ENCODE measurements at places on chromosomes 6 and 20.

DNA sequence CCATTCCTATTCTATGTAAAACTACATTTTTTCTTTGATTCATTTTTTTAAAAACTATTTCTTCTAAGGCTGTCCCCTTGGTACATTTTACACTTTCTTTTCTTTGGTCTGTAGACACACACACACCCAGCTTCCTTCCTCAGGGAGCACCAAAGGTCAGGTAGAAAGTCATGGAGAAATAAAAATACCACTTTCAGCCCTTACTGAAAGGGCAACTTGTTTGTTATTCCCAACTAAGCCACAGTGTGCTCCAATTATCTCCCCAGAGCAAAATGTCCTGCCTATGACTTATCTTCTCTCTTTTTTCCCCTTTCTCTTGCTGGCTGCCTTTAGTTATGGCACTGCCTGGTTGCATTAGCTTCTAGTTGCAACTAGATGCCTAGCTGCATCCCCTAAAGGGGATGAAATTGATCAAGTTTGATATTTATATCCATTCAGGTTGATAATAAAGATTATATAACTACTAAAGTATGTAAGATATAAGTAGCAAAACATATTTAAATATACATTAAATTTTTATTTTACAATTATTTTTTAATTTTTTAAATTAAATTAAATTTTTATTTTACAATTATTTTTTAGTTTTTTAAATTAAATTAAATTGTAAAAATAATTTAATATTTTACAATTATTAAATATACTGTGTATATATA is 21.6 kb upstream of the LRRC1 start:
- H3K27me3 ChIP-seq: no peaks in the 10 kb centered on the region
- H3K36me3 ChIP-seq: peaks cover 17% of the 10 kb centered on the region
- no peak overlapping the region for H3K27ac ChIP-seq
- no peak for DNase-seq
- peaks cover 11% of the 10 kb centered on the region for H3K4me1 ChIP-seq

- no peak overlapping the region for H3K27ac ChIP-seq
- H3K36me3 ChIP-seq: peaks cover 36% of the 10 kb centered on the region
- DNase-seq: no peak
- H3K4me1 ChIP-seq: peaks cover 3% of the 10 kb centered on the region
Observed at GRCh38 chr6:160031442-160031841, 62.6 kb downstream of the IGF2R start.

DNA sequence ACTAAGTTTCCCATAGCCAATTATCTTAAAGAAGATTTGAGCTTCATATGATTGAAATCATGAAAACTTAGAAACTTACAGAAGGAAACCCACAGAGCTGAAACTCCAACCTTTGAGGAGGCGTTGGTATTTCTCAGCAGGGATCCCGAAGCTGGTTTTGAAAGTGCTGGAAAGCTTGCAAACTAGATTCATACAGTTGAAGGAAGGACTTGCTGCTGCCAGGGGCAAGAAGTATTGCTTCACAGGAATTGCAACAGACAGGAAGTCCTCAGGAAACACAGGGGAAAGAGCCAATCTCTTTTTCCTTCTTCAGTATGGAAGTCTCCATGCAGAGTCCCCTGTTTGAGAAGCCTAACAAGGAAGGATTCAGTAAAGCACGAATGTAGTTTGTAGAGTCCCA is 419.7 kb downstream of the CD109 start:
- no peak overlapping the region for H3K27ac ChIP-seq
- DNase-seq: no peak
- H3K36me3 ChIP-seq: no peaks in the 10 kb centered on the region
- no peak overlapping the region for H3K4me3 ChIP-seq

DNA sequence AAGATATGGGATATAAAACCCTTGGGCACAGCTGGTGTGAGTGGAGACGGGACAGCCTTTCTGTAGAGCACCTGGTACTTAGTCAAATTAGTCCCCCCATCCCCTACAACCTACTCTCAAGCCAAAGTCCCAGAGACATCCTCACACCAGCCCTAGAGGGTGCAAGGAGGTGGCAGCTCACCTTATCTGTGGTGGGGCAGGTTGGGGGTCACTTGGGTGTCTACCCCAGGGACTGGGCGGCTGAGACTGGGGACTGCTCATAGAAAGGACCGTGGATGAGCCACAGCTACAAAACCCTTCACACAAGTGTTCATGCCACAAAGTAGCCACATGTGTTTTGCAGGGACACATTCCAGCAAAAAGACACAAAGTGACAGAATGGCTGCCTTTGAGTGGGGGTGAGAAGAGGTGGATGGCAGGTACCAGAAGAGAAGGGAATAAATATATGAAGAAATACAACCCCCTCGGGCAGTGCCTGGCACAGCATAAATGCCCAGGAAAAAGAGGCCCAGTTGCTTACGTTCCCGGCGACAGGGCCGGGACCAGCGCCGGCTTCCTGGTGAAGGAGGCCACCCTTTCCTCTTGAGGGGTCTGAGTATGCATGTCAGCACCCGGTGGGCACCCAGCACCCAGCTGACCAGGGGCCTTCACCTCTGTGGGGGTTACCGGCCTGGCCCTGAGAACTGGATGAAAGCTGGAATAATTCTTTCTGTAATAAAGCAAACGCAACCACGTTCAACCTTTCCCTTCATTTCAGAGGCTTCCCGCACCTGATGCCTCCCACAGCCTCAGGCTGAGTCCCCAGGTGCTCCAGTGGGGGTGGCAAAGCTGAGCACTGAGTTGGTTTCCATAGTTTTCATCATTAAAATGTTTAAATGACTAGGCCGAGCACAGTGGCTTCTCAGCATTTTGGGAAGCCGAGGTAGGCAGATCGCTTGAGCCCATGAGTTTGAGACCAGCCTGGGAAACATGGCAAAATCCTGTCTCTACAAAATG is 14.4 kb upstream of the CEBPB start:
- peaks cover 1% of the 10 kb centered on the region for H3K36me3 ChIP-seq
- no peaks in the 10 kb centered on the region for H3K27me3 ChIP-seq
- no peak overlapping the region for H3K27ac ChIP-seq
- no peak overlapping the region for H3K4me3 ChIP-seq

- no peak overlapping the region for H3K4me3 ChIP-seq
- H3K4me1 ChIP-seq: peaks cover 10% of the 10 kb centered on the region
- no peak for DNase-seq
Observed at GRCh38 chr6:158770533-158771330, 48.4 kb downstream of the EZR start.

GRCh38 chr6:125315548-125315947 is 13.8 kb upstream of the HDDC2 start:
- peaks cover 4% of the 10 kb centered on the region for H3K4me1 ChIP-seq
- no peaks in the 10 kb centered on the region for H3K27me3 ChIP-seq
- H3K27ac ChIP-seq: no peak overlapping the region

- no peaks in the 10 kb centered on the region for H3K4me1 ChIP-seq
- no peak overlapping the region for H3K4me3 ChIP-seq
- no peaks in the 10 kb centered on the region for H3K27me3 ChIP-seq
- H3K36me3 ChIP-seq: peaks cover 21% of the 10 kb centered on the region
- no peak overlapping the region for H3K27ac ChIP-seq
Observed at GRCh38 chr6:43189776-43190304, 7.8 kb downstream of the CUL9 start.

DNA sequence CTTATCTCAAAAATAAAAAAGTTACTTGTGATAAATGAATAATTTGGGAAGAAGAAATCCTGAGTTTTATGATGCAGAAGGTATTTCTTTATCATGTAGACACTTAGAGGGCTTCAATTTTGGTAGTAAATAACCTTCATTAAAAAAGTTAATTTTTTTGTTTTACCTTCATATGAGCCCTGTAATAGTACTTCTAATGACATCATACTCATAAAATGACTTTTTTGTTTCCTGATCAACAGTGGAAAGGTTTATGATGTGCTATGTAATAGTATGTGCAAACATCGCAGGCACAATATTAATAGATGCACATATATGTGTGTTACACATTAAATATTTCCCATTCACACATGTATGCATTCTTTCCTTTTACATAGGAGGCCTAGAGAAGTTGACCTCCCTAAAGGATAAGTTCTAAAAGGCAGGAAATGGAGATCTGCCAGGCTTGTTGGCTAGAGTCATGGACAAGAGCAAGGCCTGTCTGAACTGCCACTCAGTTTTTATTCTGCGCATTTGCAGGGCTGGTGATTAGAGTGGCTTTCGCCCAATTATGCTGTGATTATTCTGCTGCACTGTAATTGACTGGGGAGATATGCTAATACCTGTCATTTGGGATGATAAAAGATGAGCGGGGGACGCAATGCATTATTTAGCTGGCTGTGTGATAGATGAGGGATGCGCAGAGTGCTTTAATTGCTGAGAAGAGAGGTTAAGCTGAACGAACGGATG is 272.6 kb downstream of the TMEM242 start:
- peak overlapping the region; percentile 6 for H3K27ac ChIP-seq
- H3K36me3 ChIP-seq: peaks cover 6% of the 10 kb centered on the region
- no peak overlapping the region for H3K4me3 ChIP-seq
- peaks cover 9% of the 10 kb centered on the region for H3K4me1 ChIP-seq
- H3K27me3 ChIP-seq: no peaks in the 10 kb centered on the region

GRCh38 chr6:84764332-84765049 is at the start of gene TBX18:
Gene TBX18 (minus strand): TSS chr6:84764598. CDS start chr6:84764181, 417 bp downstream.
- H3K27ac ChIP-seq: peak within 1 kb of the TSS; percentile 93
- peak; percentile 81 for DNase-seq
- H3K4me1 ChIP-seq: peaks cover 9% of the 10 kb centered on the region
- no peaks in the 10 kb centered on the region for H3K36me3 ChIP-seq
- H3K4me3 ChIP-seq: peak within 1 kb of the TSS; percentile 84
- peaks cover 88% of the 10 kb centered on the region for H3K27me3 ChIP-seq

DNA sequence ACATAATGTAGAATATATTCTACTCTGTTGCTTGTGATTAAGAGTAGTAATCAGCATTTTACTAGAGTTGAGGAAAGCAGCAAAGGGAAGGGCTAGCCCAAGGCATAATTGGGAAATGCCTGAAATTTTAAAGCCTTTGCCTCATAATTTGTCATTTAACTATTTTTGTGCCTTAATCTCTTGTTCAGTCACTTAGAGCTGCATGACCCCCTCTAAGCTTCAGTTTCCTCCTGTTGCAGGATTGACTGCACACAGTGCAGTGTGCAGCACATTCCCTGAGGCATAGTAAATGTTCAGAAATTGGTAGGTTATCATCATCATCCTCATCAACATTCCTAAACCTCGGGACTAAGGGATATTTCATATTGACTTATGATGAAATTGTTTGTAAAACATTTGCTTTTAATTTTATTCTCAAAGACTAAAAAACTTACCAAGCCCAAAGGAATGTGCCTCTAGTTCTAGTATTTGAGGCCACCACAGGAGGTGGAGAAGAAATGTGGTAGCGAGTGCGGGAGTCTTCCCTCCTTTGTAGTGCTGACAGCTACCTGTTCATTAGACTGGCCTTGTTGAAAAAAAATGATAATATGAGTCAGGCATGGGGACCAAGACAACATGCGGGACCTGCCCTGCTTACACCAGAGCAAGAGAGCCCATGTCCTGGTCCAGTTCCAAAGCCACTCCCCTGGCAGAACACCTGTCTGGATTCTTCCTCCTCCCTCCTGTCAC is 14.8 kb upstream of the TENT5A start:
- peaks cover 30% of the 10 kb centered on the region for H3K4me1 ChIP-seq
- no peaks in the 10 kb centered on the region for H3K36me3 ChIP-seq
- DNase-seq: no peak
- no peak overlapping the region for H3K4me3 ChIP-seq

- H3K36me3 ChIP-seq: peaks cover 2% of the 10 kb centered on the region
- peaks cover 25% of the 10 kb centered on the region for H3K27me3 ChIP-seq
- no peak overlapping the region for H3K4me3 ChIP-seq
Observed at GRCh38 chr20:20829681-20830080, 117.2 kb upstream of the RALGAPA2 start.

GRCh38 chr20:36613974-36614373 is 8.4 kb downstream of the RAB5IF start:
- no peak for DNase-seq
- no peak overlapping the region for H3K4me3 ChIP-seq
- H3K27me3 ChIP-seq: no peaks in the 10 kb centered on the region
- no peak overlapping the region for H3K27ac ChIP-seq
- no peaks in the 10 kb centered on the region for H3K4me1 ChIP-seq

GRCh38 chr6:155314092-155314772 is at the start of gene TFB1M:
Gene TFB1M (minus strand): TSS chr6:155314484. CDS start chr6:155314428, 56 bp downstream.
- H3K4me1 ChIP-seq: peaks cover 13% of the 10 kb centered on the region
- peaks cover 11% of the 10 kb centered on the region for H3K36me3 ChIP-seq

- H3K4me1 ChIP-seq: peaks cover 5% of the 10 kb centered on the region
- H3K27me3 ChIP-seq: peaks cover 12% of the 10 kb centered on the region
- H3K27ac ChIP-seq: no peak overlapping the region
- no peak overlapping the region for H3K4me3 ChIP-seq
- no peaks in the 10 kb centered on the region for H3K36me3 ChIP-seq
Observed at GRCh38 chr6:7088076-7088742, 19.6 kb upstream of the RREB1 start.

- no peak overlapping the region for H3K27ac ChIP-seq
- H3K4me3 ChIP-seq: no peak overlapping the region
- DNase-seq: no peak
- no peaks in the 10 kb centered on the region for H3K36me3 ChIP-seq
- H3K4me1 ChIP-seq: no peaks in the 10 kb centered on the region
- no peaks in the 10 kb centered on the region for H3K27me3 ChIP-seq
Observed at GRCh38 chr6:86535100-86535499, 402.2 kb upstream of the HTR1E start.

- H3K27me3 ChIP-seq: peaks cover 13% of the 10 kb centered on the region
- no peak overlapping the region for H3K27ac ChIP-seq
- no peak overlapping the region for H3K4me3 ChIP-seq
- DNase-seq: peak; percentile 17
- H3K4me1 ChIP-seq: peaks cover 5% of the 10 kb centered on the region
Observed at GRCh38 chr6:73134588-73134987, 90.7 kb downstream of the KHDC1L start.

DNA sequence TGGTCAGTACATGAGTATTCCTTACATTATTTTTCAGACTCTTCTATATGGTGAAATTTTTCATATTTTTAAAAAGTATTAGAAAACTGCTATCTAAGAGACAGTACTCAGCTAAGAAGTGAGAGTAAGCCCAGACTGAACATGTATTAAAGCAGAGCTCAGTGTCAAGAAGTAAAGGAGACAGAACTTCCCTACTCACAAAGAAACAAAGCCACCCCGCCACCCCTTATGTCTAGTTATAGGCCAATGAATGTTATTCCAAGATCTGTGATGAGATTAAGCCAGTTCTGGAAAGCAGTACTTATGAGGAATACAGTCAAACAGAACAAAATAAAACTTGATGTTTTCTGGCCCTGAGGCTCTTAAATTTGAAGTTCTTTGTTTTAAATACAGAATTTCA is 114.5 kb downstream of the RNGTT start:
- DNase-seq: no peak
- no peak overlapping the region for H3K27ac ChIP-seq
- peaks cover 9% of the 10 kb centered on the region for H3K4me1 ChIP-seq
- no peaks in the 10 kb centered on the region for H3K27me3 ChIP-seq
- no peak overlapping the region for H3K4me3 ChIP-seq

- DNase-seq: no peak
- peaks cover 6% of the 10 kb centered on the region for H3K4me1 ChIP-seq
- H3K36me3 ChIP-seq: no peaks in the 10 kb centered on the region
- H3K27ac ChIP-seq: no peak within 1 kb of the TSS
- H3K27me3 ChIP-seq: peaks cover 72% of the 10 kb centered on the region
Observed at GRCh38 chr20:31967830-31968249, at the start of gene XKR7. Gene XKR7 (plus strand): TSS chr20:31968151. CDS start chr20:31968176, 25 bp downstream.
